ENCODE measurements at places on chromosomes 1 and 21.

DNA sequence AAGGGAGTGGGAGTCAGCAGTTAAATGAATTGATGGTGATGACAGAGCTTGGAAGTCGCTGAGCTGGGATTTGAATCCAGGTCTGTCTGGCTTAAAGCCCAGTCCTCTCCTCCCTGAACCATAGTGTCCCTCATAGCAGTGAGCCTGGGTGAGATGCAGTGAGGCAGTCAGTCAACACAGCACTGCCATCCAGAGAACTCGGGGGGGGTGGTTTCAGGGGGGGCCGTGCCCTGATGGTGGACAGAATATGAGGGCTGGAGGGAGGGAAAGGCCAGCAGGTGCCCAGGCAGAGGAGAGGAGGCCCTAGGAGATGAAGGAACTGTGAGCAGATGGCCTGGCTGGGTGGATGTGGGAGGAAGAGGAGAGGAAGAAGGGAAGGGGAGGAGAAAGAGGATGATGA, 405.6 kb downstream of the PTPRU start:
- no peak for DNase-seq

GRCh38 chr21:28337315-28337714, 655.4 kb downstream of the LTN1 start:
- no peak for DNase-seq

DNA sequence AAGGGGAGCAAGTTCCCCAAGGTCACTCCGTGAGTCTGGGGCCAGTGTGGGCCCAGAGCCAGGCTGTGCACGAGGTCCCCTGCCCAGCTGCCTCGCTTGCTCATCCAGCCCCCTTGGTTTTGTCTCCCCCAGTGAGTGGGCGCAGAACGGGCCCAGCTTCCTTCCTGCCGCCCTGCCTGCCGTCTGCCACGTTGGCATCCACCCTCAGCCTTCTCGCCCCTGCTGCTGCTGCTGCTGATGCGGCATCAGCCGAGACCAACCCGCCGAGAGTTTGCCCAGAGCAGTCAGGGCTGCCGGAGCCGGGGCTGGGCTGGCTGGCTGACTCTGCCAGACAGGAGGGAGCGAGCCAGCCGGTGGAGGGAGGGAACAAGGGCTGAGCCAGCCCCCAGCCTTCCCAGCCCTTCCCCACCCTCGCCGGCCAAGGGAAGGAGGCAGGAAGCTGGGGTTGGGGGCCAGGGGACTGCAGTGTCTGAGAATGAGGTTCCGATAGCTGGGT, 31.4 kb upstream of the WASF2 start:
- no peak for DNase-seq

- DNase-seq = no peak
Observed at GRCh38 chr1:29711582-29712283, 475.4 kb downstream of the PTPRU start.

GRCh38 chr1:221035662-221036153, 156.5 kb downstream of the HLX start:
- no peak for DNase-seq

DNA sequence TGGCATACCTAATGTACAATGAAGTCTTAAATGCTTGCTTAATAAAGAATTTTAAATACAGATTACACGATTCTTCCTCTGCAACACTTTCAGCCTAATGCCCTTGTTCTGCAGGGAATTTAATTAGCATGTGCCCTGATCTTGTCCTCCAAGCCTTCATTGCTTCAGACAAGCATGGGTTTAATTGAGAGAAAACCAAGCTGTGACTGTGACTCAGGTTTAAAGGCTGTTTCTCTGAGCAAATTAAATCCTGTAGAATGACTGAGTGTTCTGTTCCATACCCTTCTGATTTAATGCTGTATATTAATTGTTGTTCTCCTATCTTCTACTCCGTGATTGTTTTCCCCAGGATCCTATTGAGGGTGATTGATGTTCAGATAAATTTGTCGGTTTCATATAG, 269.0 kb upstream of the PRMT6 start:
- DNase-seq = no peak

- DNase-seq = peak; percentile 34
Observed at GRCh38 chr1:232635778-232636356, 5.9 kb upstream of the SIPA1L2 start.

DNA sequence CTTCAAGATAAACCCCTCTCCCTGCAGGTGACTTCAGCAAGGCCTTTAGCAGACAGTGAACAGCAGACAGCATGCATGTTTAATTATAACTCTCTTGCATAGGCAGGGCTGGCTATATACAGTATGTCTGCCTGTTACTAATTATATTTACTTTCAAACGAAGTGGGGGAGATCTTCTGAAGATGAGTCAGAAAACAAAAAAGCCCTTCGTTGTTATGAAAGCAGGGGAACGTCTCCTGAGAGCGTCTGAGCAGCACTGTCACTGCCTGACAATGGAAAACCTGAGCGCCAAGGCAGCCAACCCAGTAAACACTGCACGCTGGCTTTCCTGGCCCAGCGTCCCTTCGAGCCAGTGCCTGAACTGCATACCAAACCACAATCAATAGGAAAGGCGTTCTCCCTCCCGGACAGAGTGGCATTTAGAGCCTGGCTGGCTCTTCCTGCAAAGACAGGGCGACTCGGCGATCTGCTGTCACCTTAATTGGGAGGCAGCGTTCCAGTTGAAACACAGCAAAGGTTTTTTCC, 54.1 kb downstream of the TOMM20 start:
- DNase-seq = no peak

DNA sequence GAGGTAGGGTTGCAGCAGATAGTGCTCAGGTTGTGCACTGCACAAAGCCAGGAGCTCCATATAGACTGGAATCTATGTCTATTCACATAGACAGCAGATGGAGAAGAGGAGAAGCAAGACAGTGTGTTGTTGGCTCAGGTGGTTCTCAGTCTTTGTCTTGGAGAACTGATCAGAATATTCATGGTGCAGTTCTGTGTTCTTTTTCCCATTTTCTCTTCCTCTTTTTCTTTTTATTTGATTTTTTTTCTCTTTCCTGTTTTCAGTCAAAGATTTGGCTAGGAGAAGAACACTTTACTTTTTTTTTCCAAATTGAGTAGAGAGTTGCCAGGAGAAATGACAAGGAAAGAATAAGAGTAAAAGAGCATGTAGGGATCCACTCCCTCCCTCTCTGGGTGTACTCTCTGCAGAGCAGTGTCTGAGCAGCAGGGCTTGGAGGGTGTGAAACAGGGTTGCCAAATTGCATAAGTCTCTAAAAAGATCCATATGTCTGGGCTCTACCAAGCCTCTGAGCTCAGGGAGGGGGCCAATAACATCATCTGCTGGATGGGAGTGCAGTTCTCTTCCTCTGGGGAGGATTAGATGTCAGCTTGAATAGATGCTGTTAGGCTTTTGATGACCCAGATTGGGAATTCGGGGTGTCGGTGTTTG, 8.7 kb upstream of the CD34 start:
- no peak for DNase-seq

GRCh38 chr21:39840373-39841097, 26.7 kb upstream of the PCP4 start:
- DNase-seq = no peak

- no peak for DNase-seq
Observed at GRCh38 chr1:9555942-9556341, 16.7 kb downstream of the SLC25A33 start.

DNA sequence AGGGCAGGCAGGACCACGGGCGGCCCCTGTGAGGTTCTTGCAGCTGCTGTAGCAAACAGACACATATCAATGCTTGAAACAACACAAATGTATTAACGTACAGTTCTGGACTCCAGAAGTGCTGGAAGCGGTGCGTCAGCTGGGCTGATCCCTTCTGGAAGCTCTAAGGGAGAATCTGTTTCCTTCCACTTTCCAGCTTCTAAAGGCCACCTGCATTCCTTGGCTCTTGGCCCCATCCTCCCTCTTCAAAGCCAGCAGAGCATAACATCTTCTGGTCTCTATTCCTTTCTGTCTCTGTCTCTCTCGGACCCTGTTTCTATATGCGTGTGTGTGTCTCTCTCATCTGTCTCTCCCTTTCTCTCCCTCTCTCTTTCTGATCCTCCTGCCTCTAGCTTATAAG, 102.3 kb downstream of the SPSB1 start:
- no peak for DNase-seq

DNA sequence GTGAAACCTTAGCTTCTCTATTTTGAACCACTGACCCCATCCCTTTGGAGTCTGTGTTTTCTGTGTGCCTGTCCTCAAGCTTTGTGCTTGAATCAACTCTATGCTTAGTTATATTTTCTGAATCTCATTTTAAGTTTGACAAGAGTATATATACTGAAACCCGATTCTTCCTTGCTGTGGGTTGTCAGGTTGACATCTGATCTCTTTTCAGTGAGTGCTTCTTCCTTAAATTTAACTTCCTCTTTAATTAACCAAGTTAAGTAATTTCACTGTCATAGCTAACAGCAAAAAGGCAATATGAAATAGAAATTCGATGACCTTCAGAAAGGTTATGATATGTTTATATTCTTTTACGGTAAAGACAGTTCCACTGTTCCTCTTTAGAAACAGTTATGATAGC, 69.4 kb downstream of the C1orf21 start:
- DNase-seq = no peak

- no peak for DNase-seq
Observed at GRCh38 chr1:209657140-209657879, 5.1 kb upstream of the LAMB3 start.

- DNase-seq = no peak
Observed at GRCh38 chr1:175629318-175629694, 114.1 kb downstream of the TNR start.

GRCh38 chr1:229880271-229881170, 186.5 kb upstream of the GALNT2 start:
- no peak for DNase-seq

GRCh38 chr21:29788752-29789151, 151.0 kb downstream of the GRIK1 start:
- no peak for DNase-seq

GRCh38 chr1:217059401-217059800, 336.2 kb upstream of the ESRRG start:
- no peak for DNase-seq

- no peak for DNase-seq
Observed at GRCh38 chr21:31879911-31880310, 7.1 kb downstream of the HUNK start.

DNA sequence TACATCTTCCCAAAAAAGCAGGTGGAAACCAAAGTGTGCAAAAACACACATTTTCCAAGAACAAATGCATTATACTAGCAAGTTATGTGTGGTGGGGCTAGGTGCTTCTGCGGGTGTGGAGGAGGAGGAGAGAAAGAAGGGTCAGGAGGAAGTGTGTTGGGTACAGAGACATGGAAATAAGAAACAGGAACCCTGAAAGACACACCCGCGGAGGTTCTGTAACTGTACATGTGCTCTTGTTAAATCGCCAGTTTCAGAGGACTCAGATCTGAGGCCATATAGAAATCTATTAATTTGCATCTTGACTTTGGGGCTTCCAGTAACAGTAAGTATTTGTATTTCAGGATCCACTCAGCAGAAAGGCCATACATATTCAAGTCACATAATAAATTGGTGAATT, 30.9 kb downstream of the ERG start:
- DNase-seq = no peak

GRCh38 chr1:15188130-15188524, 34.6 kb downstream of the TMEM51 start:
- DNase-seq = no peak

DNA sequence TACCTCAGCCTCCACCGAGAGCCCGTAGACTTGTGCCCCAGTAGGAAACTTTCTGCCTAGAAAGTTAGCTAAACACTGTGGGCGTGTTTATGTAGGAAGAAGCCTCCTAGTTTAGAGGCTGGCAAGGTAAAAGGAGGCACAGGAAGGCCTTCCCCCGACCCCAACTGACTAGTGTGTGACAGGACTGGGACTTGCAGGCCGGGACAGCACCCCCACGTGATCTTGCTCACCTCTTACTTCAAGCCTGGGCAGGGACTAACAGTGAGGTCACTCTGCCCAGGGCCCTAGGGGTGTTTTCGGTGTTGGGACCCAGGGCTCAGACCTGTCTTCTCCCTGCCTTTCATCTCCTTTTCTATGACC, 392 bp upstream of the TAGLN2 start:
- no peak for DNase-seq

GRCh38 chr21:17089091-17089491, 423.8 kb upstream of the CXADR start:
- DNase-seq = no peak

DNA sequence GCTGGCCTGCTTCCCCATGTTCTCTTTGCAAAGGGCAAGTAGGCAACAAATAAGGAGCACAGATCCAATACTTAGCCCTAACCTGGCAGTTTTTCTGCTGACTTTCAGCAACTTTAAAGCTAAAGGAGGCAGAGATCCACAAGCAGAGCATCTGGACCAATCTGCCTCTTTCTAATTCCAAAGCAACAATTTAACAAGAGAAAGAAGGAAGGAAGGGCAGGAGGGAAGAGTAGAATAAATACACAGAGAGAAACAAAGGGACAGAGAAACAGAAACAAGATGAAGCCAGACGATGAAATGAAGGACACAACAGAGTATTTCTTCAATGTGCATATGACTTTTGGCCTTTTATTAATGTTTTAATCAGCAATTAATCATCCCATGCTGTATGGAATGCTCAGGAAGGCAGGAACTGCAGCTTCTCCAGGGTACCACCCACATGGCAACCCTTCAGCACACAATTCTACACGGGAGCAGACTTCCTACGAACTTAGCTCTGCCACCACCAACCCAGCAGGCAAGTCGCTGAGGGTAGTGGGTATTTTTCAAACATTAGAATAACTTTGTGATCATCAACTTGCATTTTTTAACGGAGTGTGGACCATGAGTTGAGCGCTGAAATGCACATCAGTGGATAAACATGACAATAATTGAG, 15.3 kb downstream of the CLCC1 start:
- DNase-seq = no peak

DNA sequence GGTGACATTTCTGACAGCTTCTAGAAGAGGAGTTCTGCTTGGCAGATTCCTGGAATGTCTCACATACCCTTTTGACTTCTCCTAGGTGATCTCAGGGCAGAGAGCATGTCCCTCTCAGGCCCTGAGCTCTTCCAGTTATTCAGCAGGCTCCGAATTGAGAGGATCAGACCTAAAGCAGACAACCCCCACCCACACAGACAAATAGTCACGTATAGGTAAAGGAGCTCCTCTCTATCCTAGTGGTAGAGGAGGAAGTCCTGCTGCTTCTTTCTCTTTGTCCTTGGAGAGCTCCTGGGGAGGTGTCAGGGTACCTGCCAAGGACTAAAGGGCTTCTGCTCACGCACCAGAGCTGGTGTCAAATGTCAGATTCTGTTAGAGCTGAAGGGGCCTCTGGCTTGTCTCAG, 128.1 kb downstream of the IER5 start:
- DNase-seq = no peak

GRCh38 chr1:30274976-30275621, 448.3 kb downstream of the MATN1 start:
- no peak for DNase-seq

GRCh38 chr1:64848803-64849202, 103.9 kb downstream of the RAVER2 start:
- DNase-seq = no peak

Measured in hematopoietic multipotent progenitor cell treated with erythropoietin and hydrocortisone succinate and interleukin-3 and kit ligand, for 15 days (in vitro differentiated cells).